ENCODE measurements at places on chromosomes 2 and 18.

GRCh38 chr2:210337159-210337558 is 22.2 kb upstream of the MYL1 start:
- no peak for DNase-seq

DNA sequence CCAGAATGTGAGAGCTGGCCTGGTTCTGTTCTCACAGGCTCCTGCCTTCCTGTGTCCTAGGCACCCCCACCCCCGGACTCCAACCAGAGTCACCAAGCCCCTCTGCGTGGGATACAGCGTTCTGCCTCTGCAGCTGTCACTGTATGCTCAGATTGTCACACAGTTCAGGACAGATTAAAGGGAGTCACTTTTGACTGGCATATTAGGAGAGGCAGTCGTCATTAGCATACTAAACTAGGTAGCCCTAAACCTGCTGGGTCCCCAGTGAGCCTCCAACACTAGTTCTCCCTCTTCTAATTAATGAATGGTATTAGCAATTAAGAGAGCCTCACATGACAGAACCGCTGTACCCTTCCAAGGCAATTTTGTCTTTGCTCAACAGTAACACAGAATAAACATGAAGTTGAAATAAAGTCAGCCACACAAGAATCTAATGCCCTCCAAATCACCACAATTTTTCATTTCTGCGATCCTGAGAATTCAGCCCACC is 340.2 kb downstream of the CMPK2 start:
- DNase-seq = peak; percentile 26

GRCh38 chr2:12391116-12391515 is 325.6 kb upstream of the TRIB2 start:
- DNase-seq = no peak

DNA sequence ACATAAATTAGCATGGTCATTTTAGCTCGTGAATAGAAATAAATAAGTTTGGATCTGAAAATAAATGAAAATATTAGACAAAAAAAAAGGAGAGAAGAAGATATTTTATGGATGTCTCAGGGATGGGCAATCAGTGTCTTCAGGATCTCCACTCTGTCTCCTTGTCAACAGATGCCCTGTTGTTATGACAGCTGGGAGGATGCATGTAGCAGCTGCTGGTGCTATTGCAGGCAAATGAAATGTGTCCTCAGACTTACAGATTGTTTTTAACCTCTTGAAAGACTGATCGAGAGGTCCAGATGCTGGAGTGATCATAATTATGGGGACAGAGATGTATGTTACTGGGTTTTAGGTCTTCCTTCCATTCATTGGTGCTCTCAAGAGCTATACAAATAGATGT is 24.7 kb upstream of the ARL4C start:
- no peak for DNase-seq

GRCh38 chr18:68447286-68447685 is 267.6 kb downstream of the TMX3 start:
- no peak for DNase-seq

DNA sequence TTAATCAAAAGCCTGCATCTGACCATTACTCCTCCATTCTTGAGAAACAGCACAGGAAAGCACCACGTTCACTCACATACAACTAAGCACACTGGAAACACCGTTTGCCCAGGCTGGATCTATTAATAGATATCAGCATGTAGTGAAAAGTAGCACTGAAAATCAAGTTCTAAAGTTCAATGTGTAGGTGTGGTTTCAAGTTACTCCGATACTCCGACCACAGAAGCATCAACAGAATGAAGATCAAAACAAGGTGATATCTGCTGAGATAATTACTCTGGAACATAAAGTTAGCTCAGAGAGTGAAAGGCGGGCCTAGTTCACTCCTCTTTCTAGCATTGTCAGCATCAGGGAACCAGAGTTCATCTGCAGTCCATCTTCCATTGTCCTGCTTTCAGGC is 1367.4 kb upstream of the ACVR2A start:
- no peak for DNase-seq

- DNase-seq = peak; percentile 55
Observed at GRCh38 chr2:9675415-9676351, 44.9 kb upstream of the YWHAQ start.

DNA sequence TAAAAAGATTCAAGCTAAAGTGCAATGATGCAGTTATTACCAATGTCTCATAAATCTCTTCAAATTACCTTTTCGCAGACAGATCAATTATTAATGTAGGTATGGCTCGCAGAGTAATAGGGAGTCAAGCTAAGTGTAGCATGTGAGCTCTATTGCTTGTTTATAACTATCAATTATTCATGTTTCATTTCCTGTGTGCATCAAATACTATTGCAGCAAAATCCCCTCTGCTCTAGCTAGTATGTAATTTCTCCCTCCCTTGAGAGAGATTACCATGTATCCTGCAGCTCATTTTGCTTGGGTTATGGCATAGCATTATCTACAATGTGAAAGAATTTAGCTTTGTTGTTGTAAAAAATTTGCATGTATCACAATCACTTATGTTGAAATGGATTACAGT is 65.6 kb upstream of the SCN1A start:
- DNase-seq = no peak

DNA sequence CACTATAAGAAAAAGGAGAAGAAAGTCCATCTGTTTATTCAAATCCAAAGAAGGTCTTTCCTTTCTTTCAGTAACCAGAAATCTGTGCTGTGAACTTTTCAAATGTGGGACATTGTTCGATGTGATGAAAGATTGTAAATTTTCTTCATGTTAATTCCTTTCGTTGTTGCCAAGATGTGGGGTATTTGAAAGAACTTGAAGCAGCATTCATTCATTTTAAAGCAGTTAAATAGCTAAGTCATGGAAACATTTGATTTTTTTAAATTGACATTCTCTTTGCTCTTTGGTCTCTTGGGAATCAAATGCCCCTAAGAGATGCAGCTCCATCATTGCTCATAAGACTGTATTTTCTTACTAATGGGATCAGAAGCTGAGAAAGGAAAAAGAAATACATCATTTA is 93.7 kb upstream of the EHBP1 start:
- no peak for DNase-seq

- DNase-seq = no peak
Observed at GRCh38 chr18:36532815-36533214, 235.3 kb downstream of the FHOD3 start.
